Kasumi-1 (cell line): ENCODE measurements at places on chromosomes 5 and 9.
A peak's percentile ranks its signal among the peaks of the same experiment; 100 is the strongest.

DNA sequence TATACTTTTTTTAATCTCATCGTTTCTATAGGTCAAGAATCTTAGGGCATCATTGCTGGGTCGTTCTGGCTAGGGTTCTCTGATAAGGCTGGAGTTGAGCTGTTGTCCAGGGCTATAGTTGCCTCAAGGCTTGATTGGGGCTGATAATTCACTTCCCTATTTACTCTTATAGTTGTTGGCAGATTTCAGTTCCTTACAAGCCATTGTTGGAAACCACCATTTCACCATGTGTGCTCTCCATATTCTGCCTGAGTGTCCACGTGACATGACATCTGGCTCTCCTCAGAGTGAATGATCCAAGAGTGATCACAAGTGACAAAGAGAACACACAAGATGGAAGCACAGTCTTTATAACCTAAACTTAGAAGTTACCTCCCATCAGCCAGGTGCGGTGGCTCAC, 852.2 kb downstream of the EFNA5 start:
- no peak for DNase-seq

- DNase-seq = no peak
Observed at GRCh38 chr5:98428806-98429205, 344.7 kb upstream of the RGMB start.

- peak; percentile 84 for DNase-seq
Observed at GRCh38 chr9:121398374-121398773, 28.3 kb upstream of the STOM start.

DNA sequence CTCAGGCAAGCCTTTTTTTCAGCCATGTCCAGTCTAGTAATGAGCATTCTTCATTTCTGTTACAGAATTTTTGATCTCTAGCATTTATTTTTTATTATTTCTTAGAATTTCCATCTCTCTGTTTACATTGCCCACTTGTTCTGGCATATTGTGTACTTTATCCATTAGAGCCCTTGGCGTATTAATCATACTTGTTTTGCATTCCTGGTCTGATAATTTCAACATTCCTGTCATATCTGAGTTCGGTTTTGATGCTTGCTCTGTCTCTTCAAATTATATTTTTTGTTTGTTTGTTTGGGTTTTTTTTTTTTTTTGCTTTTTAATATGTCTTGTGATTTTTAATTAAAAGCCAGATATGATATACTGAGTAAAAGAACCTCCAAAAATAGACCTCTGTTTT, 23.0 kb upstream of the JAK2 start:
- DNase-seq = no peak

GRCh38 chr9:78289474-78289873, 7.5 kb upstream of the PSAT1 start:
- no peak for DNase-seq

DNA sequence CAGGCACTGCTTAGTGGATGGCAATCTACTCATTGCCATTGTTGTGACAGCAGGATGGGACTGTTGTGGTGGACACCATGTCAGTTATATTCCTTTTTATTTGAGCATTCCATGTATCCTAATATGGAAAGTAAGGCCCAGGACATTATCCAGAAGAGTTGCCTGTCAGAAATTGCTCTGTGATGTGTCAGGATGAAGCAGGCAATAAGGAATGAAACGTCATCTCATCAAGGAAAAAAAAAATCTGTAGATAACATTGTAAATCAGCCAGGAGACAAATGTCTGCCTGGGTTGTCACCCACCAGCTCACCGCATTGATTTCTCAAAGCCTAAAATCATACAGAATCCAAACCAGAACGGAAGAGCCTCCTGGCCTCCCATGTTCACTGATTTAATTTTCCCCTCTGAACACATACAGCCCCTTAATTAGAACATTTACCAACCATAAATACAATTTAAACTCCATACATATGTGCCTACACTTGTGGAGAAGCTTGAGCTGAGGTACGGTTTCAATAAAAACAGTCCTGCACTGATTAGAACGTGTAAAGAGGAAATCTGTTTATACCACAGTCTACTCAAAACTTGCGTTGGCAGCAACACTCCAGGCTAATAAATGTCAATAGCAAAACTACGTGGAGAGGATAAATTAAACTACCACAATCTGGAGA, 73.9 kb downstream of the FOXD1 start:
- DNase-seq = no peak

GRCh38 chr5:14105718-14106410, 37.3 kb upstream of the TRIO start:
- no peak for DNase-seq

- DNase-seq = no peak
Observed at GRCh38 chr5:39370555-39371366, 6.5 kb upstream of the C9 start.

DNA sequence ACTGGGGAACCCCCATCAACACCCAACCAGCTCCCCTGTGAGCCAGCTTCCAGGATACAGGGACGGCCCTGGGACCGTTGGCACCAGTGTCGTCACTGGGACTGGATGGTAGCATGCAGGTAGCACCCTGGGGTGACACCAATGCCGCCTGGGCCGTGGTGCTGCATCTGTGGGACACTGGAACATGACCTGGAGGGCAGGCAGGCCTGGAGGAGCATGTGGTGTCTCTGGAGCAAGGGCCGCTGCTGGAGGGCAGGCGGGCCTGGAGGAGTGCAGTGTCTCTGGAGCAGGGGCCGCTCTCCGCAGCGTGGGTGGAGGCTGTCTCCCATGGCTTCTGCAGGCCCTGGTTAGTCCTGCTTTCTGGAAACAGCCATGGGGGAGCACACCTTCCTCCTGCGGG, 13.1 kb downstream of the LPCAT1 start:
- DNase-seq = no peak

DNA sequence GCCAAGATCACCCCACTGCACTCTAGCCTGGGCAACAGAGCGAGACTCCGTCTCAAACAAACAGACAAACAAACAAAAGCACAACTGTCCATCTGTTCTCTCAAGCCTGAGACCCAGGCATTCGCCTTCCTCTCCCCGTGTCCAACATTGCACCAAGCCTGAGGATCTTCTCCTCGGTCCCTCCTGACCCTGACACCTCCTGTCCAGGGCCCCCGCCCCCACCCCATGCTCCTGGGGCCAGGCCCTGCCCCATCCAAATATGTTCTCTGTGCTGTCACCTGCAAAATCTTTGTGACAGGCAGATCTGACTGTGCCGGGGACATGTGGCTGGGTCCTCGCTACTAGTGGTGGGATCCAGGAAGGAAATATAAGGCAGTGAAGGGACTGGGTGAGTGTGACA, 33.4 kb upstream of the UNC5A start:
- no peak for DNase-seq

DNA sequence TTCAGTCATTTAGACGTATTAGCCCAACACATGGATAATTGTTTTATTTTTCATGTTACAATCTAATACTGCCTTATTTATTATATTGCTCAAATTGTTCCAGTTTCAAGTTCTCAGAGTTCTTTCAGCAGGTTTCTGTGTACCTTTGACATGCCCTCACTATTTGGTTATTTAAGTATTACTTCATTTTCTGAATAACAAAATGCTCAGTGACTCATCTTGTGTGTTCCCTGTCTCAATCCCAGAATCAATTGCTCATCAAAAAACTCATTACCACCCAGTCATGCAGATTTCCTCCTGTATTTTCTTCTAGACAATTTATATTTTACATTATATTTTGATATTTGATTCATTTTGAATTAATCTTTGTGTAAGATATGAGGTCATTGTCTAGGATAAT, 562.6 kb downstream of the ANXA1 start:
- no peak for DNase-seq

- DNase-seq = no peak
Observed at GRCh38 chr9:118570066-118570465, 799.2 kb downstream of the BRINP1 start.

- no peak for DNase-seq
Observed at GRCh38 chr9:113632776-113633590, 169.5 kb downstream of the RGS3 start.

DNA sequence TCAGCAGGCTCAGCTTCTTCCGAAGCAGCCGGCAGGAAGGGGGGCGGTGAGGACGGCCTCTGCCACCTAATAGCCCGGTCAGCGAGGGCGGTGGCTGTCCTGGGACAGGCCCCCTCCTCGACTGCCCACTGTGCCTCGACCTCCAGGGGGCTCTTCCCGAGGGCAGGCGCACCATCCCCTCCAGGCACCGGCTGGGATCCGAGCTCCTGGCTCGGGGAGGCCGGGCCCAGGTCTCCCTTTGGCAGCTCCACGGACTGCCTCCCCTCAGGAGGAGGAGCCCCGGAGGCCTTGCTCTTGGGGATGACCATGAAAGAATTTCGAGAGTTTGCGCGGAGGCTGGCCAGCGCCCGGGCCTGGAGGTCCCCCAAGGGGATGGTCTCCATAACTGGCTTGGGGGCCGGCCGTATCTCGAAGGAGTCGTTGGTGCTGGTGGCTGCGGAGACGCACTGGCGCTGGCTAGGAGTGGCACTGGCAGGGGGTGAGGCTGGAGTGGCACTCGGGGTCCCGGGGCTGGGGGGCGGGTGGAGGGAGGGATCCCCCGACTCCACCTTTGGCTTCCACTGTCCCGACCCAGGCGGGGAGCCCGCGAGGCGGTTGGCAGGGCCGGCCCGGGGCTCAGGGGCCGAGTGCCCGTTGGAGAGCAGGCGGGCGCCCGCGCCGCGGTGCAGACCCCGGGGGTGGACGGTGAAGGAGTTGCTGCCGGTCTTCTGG, 975 bp downstream of the TPRN start:
- DNase-seq = no peak

DNA sequence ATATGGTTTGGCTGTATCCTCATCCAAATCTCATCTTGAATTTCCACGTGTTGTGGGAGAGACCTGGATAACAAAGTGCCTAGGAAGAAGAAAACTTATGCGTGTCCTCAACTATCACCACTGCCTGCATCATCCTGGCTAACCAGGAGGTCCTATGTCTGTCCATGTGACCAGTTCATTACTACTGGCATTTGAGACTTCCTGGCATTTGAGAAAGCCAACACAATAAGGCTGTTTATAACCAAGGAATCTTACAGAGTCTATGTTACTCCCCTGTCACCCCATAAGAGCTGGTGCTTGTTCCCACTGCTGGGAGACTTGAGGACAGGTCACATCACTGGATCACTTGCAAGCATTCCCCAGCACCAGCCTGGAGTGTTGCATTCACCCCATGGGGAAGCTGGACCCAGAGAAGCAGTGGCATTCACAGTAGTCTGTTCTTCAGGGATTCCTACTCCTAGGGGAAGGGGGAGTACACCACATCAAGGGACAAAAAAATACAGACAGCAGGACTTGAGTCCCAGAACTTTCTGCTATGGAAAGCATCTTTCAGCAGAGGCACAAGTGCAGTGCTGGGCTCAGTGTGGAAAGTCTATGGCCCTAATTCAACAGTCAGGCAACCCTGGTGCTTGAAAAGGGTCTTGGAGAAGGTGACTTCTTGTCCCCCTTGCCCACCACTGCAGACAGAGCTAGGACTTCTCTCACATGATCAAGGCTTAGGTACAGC, 717.1 kb downstream of the SEMA5A start:
- DNase-seq = no peak

- no peak for DNase-seq
Observed at GRCh38 chr5:132487095-132487428, 3.5 kb downstream of the IRF1 start.

GRCh38 chr5:58871648-58872242, 288.9 kb downstream of the RAB3C start:
- peak; percentile 39 for DNase-seq

GRCh38 chr9:119370816-119371215, 1.6 kb upstream of the BRINP1 start:
- peak; percentile 15 for DNase-seq

DNA sequence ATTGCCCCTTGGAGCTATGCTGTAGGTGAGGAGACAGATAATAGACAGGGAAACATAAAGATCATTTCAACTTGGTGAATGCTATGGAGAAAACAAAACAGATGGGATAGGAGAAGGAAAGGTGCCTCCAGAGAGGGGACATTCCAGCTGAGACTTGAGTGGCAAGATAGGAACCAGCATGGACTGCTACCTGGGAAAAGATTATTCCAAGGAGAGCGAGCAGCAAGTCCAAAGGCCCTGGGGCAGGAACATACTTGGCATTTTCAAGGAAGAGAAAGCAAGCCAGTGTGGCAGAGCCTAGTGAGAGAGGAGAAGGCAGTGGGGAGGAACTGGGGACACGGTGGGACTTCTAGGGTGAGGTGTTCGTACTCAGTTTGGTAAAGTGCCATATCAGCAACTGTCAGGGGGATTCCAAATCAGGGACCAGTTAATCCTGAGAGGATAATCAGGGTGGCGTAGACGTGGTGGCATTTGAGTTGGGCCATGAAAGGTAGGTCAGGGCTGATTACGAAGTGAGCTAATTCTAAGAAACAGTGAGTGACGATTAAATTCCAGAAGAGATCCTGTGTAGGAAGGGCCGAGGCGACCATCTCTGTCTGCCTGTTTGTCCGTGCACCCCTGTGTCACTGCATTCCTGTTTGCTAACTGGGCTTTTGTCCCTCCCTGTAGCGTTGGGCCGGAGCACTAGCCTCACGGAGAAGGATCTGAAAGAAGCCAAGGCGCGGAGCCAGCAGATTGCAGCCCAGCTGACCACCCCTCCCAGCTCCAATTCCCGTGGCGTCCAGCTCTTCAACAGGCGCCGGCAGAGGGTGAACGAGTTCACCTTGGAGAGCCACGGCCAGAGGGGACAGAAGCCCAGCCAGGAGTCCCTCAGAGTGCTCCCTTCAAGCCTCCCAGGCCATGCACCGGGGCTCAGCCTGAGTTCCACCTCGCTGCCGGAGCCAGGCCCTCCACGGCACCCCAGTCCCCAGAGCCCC, 7.1 kb downstream of the SYNPO start:
- no peak for DNase-seq

- DNase-seq = no peak
Observed at GRCh38 chr9:112093870-112094216, 81.3 kb downstream of the SUSD1 start.

DNA sequence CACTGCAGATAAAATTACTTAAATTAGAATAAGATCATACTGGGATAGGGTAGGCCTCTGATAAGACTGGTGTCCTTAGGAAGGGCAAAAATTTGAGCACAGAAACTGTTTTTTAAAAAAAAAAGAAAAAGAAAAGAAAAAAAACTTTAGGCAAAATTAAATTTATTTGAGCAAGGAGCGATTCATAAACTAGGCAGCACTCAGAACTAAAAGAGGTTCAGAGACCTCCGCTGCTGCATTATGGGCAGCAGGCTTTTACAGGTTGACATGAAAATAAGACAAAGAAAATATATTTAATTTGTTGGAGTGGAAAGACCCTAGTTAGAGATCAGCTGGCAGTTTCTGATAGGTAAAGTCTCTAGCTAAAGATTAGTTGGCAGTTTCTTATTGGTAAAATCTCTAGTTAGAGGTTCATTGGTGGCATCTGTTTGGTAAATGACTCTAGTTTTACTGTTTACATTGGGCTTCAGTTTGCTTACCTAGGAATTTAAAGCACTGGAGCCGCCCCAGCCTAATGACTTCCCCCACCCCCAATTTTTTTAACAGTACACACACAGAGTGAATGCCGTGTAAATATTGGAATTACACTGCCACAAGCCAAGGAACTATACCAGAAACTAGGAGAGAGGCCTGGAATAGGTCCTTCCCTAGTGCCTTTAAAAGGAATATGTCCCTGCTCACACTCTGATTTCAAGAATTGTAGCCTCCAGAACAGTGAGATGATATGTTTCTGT, 4.5 kb upstream of the PLPP6 start:
- DNase-seq = no peak

GRCh38 chr5:54156577-54156976, 153.8 kb downstream of the ARL15 start:
- DNase-seq = no peak

- peak; percentile 67 for DNase-seq
Observed at GRCh38 chr9:130682421-130683121, 11.0 kb upstream of the EXOSC2 start.
